ENCODE measurements at places on chromosomes 3 and 15.
A peak's percentile ranks its signal among the peaks of the same experiment; 100 is the strongest.

DNA sequence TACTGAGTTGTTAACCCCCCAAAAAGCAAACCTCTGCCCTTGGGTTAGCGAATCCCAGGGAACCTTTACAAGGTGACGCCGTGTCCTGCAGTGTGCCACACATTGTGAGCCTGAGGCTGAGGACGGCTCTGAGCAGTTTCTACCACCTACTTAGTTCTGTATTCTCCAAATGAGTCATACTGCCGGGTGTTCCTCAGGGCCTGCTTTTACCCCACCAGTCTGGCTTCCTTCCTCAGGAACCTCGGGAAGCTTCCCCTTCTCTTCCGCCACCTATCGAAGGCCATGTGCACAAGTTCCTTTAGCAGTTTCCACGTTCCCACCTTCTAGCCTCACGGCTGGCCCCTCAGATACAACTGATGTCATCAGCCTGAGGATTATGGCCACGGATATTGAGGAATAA is 384.0 kb upstream of the TPM1 start:
- DNase-seq: peak; percentile 14

GRCh38 chr15:90020021-90020735 is 19.1 kb downstream of the ZNF710 start:
- no peak for DNase-seq

DNA sequence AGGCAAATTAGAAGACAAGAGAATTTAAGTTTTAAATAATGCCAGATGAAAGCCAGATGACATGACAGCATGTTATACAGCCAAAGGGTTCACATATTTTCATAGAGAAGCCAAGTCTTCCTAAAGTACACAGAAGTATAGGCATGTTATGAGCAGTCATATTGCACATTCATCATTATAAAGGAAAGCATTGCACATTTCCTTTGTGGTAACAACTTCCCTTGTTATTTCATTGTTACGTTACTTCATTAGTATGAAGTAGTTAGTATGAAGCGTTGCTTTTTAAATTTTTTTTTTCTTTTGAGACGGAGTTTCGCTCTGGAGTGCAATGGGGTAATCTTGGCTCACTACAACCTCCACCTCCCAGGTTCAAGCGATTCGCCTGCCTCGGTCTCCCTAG is 4.6 kb upstream of the ABCC5 start:
- DNase-seq: no peak

- DNase-seq: no peak
Measured at GRCh38 chr3:15778332-15778858, 19.4 kb downstream of the ANKRD28 start.

GRCh38 chr3:52121464-52121805 is 32.8 kb downstream of the POC1A start:
- no peak for DNase-seq

All from EL (cell line).